ENCODE measurements at places on chromosomes 4 and X. TPM values are rescaled to one million over a fixed set of nuclear protein-coding genes. Genes with fewer than 3 reads are reported as not detected.

- peaks cover 6% of the 10 kb centered on the region for H3K27me3 ChIP-seq
- H3K27ac ChIP-seq: no peak overlapping the region
- H3K4me3 ChIP-seq: no peak overlapping the region
- no peak for DNase-seq
- H3K36me3 ChIP-seq: no peaks in the 10 kb centered on the region
Measured at GRCh38 chrX:130190801-130191200, 19.0 kb downstream of the RAB33A start.

DNA sequence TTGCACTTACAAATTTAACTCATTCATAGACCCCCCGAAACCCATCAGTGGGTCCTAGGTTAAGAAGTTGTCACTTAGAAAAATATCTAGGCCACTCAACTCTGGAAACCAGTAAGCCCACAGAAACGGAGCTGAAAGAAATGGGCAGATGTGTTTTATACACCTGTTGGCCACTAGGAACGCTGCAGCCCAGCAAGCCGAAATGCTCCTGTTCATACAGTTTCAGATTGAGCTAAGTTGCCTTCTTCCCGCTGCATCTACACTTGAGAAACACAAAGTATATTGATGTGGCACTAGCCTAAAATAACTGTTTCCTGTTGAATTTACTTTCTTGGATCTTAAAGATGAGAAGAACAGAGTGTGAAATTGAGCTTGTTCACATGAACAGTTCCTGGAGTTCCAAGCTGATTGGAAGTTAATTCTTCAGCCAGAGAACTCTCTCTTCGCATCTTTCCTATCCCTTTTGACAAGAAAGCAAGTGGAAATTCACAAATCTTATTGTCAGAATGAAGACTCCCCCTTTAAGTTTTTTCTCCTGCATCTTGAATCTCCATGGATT lies 174.1 kb downstream of the RBMX2 start:
- H3K4me3 ChIP-seq: no peak overlapping the region
- no peaks in the 10 kb centered on the region for H3K36me3 ChIP-seq
- no peak overlapping the region for H3K27ac ChIP-seq

GRCh38 chr4:184969610-184970009 lies 48.7 kb upstream of the HELT start:
- H3K27ac ChIP-seq: no peak overlapping the region
- H3K4me1 ChIP-seq: no peaks in the 10 kb centered on the region
- no peak for DNase-seq
- no peaks in the 10 kb centered on the region for H3K36me3 ChIP-seq

DNA sequence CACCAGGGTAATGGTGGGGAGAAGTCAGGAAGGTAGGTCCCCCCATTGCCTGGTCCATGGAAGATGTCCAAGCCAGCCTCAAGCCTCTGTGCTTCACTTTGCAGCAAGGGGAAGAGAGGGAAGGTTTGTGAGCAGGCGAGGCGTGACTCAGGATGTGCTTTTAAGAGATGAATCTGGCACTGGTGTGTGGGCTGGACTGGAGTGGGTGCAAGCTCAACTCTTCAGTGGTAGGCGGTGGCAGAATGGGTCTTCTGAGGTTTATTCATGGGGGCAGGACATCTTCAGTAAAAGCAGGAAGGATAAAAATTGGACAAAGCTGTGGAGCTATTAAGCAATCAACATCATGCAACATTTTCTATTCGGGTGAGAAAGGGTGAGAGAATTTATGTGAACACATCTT lies 19.4 kb downstream of the GPM6B start:
- H3K4me3 ChIP-seq: no peak overlapping the region
- H3K27me3 ChIP-seq: peaks cover 32% of the 10 kb centered on the region
- no peaks in the 10 kb centered on the region for H3K36me3 ChIP-seq
- no peaks in the 10 kb centered on the region for H3K4me1 ChIP-seq
- DNase-seq: no peak

- H3K4me1 ChIP-seq: no peaks in the 10 kb centered on the region
- no peak for DNase-seq
- H3K36me3 ChIP-seq: no peaks in the 10 kb centered on the region
- H3K27me3 ChIP-seq: no peaks in the 10 kb centered on the region
- no peak overlapping the region for H3K4me3 ChIP-seq
- no peak overlapping the region for H3K27ac ChIP-seq
Measured at GRCh38 chrX:85927740-85928139, 119.6 kb downstream of the CHM start.

DNA sequence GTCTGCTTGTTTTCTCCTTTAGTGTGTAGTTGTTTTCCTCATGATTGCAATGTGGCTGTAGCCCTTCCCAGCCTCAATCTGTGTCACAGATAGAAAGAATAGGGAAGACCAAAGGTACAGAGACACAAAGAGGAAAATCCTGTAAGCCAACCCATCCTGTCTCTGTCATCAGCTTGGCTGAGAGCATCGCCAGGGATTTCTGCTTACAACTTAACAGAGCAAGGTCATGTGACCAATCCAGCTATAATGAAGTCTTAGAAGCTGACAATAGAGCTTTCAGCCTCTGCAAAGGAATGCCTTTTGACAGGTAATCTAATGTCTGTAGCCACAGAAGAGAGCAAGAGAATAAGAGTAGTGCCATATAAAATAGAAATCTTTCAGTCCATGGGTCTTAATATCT lies 1598.0 kb upstream of the AGA start:
- no peaks in the 10 kb centered on the region for H3K27me3 ChIP-seq
- H3K4me3 ChIP-seq: no peak overlapping the region
- DNase-seq: no peak
- H3K4me1 ChIP-seq: no peaks in the 10 kb centered on the region
- no peak overlapping the region for H3K27ac ChIP-seq
- H3K36me3 ChIP-seq: no peaks in the 10 kb centered on the region

DNA sequence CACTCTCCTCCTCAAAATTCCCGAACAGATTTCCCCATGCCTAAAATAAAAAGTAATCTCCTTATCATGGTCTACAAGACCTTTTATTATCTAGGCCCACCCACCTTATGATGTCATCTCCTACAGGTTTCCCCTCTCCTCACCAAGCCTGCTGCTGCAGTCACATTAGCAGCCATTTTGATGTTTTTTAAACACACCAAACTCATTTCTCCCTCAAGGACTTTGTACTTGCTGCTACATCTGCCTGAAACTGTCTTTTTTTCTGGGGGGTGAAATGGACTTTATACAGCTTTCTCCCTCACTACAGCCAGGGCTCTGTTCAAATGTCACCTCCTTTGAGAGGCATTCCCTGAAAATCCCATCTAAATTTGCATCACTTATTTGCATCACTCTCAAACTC lies 90.2 kb upstream of the TAB3 start:
- H3K27me3 ChIP-seq: peaks cover 6% of the 10 kb centered on the region
- no peaks in the 10 kb centered on the region for H3K4me1 ChIP-seq
- H3K27ac ChIP-seq: no peak overlapping the region
- H3K4me3 ChIP-seq: no peak overlapping the region

- H3K27ac ChIP-seq: no peak overlapping the region
- H3K27me3 ChIP-seq: no peaks in the 10 kb centered on the region
- no peak for DNase-seq
Measured at GRCh38 chr4:31175242-31175910, 455.2 kb downstream of the PCDH7 start.

DNA sequence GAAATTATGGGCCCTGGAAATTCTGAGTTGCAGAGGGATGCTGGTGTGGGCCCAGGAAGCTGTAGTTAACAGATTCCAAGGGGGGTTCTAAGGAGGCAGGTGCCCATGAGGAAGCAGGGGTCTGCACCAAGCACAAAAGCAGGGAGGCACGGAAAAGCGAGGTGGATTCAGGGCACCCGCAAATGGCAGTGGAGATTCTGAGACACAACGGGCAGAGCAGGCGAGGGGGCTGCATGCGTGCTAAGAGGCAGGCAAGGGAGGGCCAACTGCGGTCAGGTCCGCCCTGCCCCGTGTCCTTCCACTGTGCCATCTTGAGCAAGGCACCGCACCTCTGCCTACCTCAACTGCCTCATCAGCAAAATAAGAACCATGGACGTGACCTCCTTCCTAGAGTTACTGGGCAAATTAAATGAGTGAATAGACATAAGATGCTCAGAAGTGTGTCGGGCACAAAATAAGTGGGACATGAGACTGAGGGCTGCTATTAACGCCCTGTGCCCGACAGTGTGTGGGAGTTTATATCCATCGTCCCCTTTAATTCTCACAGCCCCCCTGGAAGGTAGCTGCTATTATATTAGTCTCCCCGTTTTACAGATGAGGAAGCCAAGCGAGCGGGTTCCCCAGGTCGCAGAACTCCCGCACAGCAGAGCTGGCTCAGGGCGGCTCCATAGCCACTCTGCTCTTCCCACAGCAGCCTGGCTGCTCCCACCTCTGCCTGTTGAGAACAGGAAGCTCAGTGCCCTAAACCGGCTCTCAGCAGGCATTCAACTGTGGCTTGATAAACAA lies 67.6 kb downstream of the PPP2R2C start:
- no peak overlapping the region for H3K27ac ChIP-seq
- H3K36me3 ChIP-seq: no peaks in the 10 kb centered on the region
- no peak overlapping the region for H3K4me3 ChIP-seq
- peaks cover 50% of the 10 kb centered on the region for H3K27me3 ChIP-seq
- DNase-seq: no peak

- DNase-seq: no peak
- H3K36me3 ChIP-seq: no peaks in the 10 kb centered on the region
- H3K4me1 ChIP-seq: no peaks in the 10 kb centered on the region
- H3K27ac ChIP-seq: no peak overlapping the region
- no peak overlapping the region for H3K4me3 ChIP-seq
Measured at GRCh38 chrX:103911236-103911635, 51.2 kb upstream of the TMSB15B start.

- no peak overlapping the region for H3K4me3 ChIP-seq
- no peak overlapping the region for H3K27ac ChIP-seq
- H3K4me1 ChIP-seq: no peaks in the 10 kb centered on the region
- no peak for DNase-seq
- no peaks in the 10 kb centered on the region for H3K36me3 ChIP-seq
Measured at GRCh38 chrX:8679550-8679949, 52.4 kb downstream of the ANOS1 start.

- H3K4me3 ChIP-seq: no peak overlapping the region
- peaks cover 2% of the 10 kb centered on the region for H3K27me3 ChIP-seq
- H3K27ac ChIP-seq: no peak overlapping the region
Measured at GRCh38 chr4:145189981-145190380, 9.6 kb upstream of the OTUD4 start.

DNA sequence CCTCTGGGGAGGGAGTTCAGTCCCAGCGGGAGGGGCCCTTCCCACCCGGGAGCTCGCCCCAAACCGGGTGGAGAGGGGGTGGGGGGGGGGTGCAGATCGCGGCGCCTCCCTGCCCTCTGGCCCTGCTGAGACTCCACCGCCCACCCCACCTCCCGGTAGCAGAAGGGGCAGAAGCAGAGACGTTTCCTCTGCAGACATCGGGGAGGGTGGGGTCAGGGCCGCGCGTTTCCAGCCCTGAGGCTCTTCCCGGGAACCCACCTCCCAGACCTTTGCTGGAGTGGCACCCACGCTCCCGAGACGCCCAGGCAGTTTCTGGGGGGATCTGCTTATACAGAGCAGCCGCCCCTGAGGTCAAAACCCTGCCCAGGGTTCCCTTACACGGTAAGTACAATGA lies 30.2 kb downstream of the CPLX1 start:
- no peak for DNase-seq
- peaks cover 9% of the 10 kb centered on the region for H3K4me1 ChIP-seq
- H3K4me3 ChIP-seq: no peak overlapping the region

- H3K27me3 ChIP-seq: peaks cover 4% of the 10 kb centered on the region
- H3K4me1 ChIP-seq: peaks cover 7% of the 10 kb centered on the region
- DNase-seq: peak; percentile 12
- H3K4me3 ChIP-seq: no peak overlapping the region
- H3K27ac ChIP-seq: no peak overlapping the region
Measured at GRCh38 chrX:49947781-49948180, 25.4 kb downstream of the CLCN5 start.

DNA sequence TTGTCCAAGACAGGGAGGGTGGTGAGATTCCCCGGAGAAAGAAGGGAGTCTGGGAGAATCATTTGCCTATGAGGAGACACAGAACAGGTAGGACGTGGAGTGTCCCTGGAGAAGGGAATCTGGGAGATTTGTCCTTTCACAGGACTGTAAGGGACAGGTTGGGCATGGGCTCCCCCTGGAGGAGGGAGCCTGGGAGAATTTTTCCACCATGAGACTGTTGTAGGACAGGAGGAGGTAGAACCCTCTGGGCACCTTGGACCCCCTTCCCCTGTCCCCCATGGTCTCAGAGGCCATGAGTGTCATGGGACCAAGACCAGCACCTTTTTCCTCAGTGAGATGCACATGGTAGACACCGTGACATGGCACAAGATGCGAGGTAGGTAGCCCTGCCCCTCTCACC lies 2.8 kb downstream of the PORCN start:
- no peak overlapping the region for H3K27ac ChIP-seq
- no peak overlapping the region for H3K4me3 ChIP-seq
- no peaks in the 10 kb centered on the region for H3K27me3 ChIP-seq
- DNase-seq: no peak
- peaks cover 7% of the 10 kb centered on the region for H3K4me1 ChIP-seq

- no peaks in the 10 kb centered on the region for H3K27me3 ChIP-seq
- no peak for DNase-seq
- no peaks in the 10 kb centered on the region for H3K4me1 ChIP-seq
- H3K27ac ChIP-seq: no peak overlapping the region
- no peak overlapping the region for H3K4me3 ChIP-seq
Measured at GRCh38 chr4:88991746-88992145, 65.2 kb downstream of the FAM13A start.

GRCh38 chrX:9627922-9628321 lies 137.7 kb downstream of the GPR143 start:
- peaks cover 18% of the 10 kb centered on the region for H3K27me3 ChIP-seq
- no peak for DNase-seq
- no peaks in the 10 kb centered on the region for H3K4me1 ChIP-seq

DNA sequence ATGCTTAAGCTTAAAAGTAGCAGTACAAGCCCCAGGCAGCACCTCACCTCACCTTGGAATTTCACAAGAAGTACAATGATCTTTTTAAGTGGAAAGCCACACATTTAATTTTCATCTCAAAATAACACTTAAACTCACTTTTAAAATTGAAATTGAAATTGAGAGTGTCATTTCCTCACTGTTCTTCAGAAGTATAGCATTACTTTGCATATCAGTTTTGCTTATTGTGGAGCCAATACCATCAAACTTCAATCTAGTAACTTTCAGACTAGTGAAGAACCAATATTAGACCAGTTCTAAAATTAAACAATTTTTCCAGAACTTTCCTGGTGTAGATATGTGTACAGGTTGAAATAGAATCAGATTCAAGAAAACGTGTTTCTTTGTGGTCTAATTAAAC lies 242.4 kb downstream of the NDST4 start:
- no peaks in the 10 kb centered on the region for H3K27me3 ChIP-seq
- H3K36me3 ChIP-seq: no peaks in the 10 kb centered on the region
- DNase-seq: no peak
- no peak overlapping the region for H3K27ac ChIP-seq

- no peak overlapping the region for H3K4me3 ChIP-seq
- H3K27ac ChIP-seq: no peak overlapping the region
- H3K36me3 ChIP-seq: no peaks in the 10 kb centered on the region
- no peaks in the 10 kb centered on the region for H3K4me1 ChIP-seq
- H3K27me3 ChIP-seq: no peaks in the 10 kb centered on the region
- no peak for DNase-seq
Measured at GRCh38 chr4:135418353-135418752, 1216.8 kb upstream of the PABPC4L start.

Gene UGT2A2
- 0.09 TPM for total RNA-seq

Gene ZBTB49
- 5.3 TPM for total RNA-seq

Gene SHROOM3
- total RNA-seq: 25.1 TPM

Gene TNMD
- 713 TPM for total RNA-seq

Measured in muscle of leg (tissue), 16 donors.